A549 treated with Hydrocortisone at 1 μM for 4 hours (cell line): ENCODE measurements at places on chromosomes 5 and 9. TPM values are rescaled to one million over a fixed set of nuclear protein-coding genes. Genes with fewer than 3 reads are reported as not detected.

PCDHA12 gene
- 2.7 to 3.6 TPM (median 2.8 TPM) in 5 replicates for total RNA-seq

OR2S2 gene
- total RNA-seq: not detected in 5 replicates

SNCAIP gene
- total RNA-seq: 0.03 to 0.05 TPM in 2 of 5 replicates, not detected in the others

GMCL2 gene
- not detected in 5 replicates for total RNA-seq

KCTD16 gene
- total RNA-seq: 0.01 to 0.03 TPM (median 0.02 TPM) in 3 of 5 replicates, not detected in the others

CTSV gene
- 12.9 to 15.2 TPM (median 14.4 TPM) in 5 replicates for total RNA-seq

MYO10 gene
- total RNA-seq: 31.2 to 47.0 TPM (median 36.3 TPM) in 5 replicates

PLPP6 gene
- 9.2 to 12.1 TPM (median 11.7 TPM) in 5 replicates for total RNA-seq

MAMDC4 gene
- total RNA-seq: 2.6 to 4.2 TPM (median 4.0 TPM) in 5 replicates

ARL14EPL gene
- total RNA-seq: 0.10 to 0.43 TPM (median 0.24 TPM) in 5 replicates

CPLANE1 gene
- 2.9 to 5.3 TPM (median 4.7 TPM) in 5 replicates for total RNA-seq

SPINK4 gene
- total RNA-seq: not detected in 5 replicates
